Activated CD4-positive, alpha-beta memory T cell treated with anti-CD3 and anti-CD28 coated beads for 36 hours (primary cell): ENCODE measurements at places on chromosomes 1 and 21.
A peak's percentile ranks its signal among the peaks of the same experiment; 100 is the strongest.

- DNase-seq: no peak
These were observed 39.3 kb downstream of the PCNX2 start for GRCh38 chr1:233256191-233256590.

GRCh38 chr1:233843525-233844204, 60.8 kb upstream of the SLC35F3 start:
- no peak for DNase-seq

DNA sequence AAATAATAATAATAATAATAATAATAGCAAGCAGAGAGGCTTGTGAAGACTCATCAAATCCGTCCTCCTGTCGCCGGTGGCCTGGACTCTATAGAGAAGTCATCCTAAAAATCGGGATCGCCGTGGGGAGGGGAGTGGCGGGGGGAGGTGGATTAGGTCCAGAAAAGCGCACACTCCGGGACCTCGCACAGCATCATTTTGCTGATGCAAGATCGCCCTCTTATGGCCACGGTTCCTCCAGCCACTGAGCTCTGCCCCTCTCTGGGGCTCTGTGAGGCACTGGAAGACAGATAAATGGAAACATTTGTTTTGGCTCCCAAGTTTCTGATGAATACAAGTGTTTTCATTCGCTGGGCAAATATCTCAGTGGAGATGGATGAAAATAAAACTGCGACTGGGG, 612.0 kb downstream of the MATN1 start:
- DNase-seq: peak; percentile 43

GRCh38 chr1:167791281-167792187, 69.8 kb downstream of the MPZL1 start:
- DNase-seq: no peak

- no peak for DNase-seq
These were observed 423.2 kb upstream of the B3GALT2 start for GRCh38 chr1:193609592-193609991.

- DNase-seq: no peak
These were observed 5.3 kb downstream of the EDN2 start for GRCh38 chr1:41479000-41479807.

DNA sequence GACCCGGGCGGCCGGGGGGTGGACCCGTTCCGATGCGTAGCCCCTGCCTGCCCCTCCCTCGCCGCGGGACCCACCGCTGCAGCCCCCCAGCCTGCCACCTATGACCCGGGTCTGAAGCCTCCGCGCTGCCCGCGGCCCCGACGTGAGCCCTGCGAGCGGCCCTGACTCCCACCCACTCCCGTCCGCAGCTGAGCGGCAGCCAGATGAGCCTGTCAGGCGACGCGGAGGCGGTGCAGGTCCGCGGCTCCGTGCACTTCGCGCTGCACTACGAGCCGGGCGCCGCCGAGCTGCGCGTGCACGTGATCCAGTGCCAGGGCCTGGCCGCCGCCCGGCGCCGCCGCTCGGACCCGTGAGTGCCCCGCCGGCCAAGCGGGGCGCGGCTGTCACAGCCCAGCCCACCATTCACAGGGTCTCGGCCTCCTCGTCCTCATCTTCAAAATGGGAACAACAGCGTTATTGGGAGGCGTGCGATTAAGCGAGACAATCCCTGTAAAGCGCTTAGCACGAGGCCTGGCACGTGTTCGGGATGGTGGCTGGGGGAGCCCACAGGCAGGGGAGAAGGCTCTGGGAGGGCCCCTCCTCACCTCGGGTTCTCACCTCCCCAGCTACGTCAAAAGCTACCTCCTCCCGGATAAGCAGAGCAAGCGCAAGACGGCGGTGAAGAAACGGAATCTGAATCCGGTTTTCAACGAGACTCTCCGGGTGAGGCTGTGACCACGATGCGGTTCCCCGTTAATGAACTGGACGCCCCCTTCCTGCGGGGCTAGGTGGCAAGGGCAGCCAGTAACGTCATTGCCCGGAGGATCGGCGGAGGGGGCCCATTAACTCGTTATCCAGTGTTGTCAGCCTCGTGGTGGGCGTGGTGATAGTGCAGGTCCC, 8.2 kb downstream of the SYTL1 start:
- DNase-seq: peak; percentile 24

- DNase-seq: no peak
These were observed 4.9 kb downstream of the IL12RB2 start for GRCh38 chr1:67312615-67313014.

DNA sequence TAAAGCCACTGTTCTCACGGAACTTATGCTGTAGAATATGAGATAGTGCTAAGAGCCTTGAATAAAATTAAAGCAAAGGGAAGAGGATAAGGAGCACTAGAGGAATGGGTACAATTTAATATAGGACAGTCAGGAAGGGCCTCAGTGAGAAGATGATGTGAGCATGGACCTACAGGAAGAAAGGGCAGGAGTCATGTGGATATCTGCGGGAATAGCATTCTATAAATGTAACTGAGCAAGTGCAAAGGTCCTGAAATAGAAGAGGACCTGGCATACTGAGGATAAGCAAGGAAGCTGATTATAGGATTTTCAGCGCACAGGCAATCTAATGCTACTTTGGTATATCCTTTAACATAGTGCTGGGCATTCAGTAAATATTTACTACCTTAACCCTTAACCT, 12.6 kb upstream of the BCAS2 start:
- DNase-seq: no peak

GRCh38 chr1:115021145-115021544, 8.5 kb upstream of the TSHB start:
- no peak for DNase-seq

DNA sequence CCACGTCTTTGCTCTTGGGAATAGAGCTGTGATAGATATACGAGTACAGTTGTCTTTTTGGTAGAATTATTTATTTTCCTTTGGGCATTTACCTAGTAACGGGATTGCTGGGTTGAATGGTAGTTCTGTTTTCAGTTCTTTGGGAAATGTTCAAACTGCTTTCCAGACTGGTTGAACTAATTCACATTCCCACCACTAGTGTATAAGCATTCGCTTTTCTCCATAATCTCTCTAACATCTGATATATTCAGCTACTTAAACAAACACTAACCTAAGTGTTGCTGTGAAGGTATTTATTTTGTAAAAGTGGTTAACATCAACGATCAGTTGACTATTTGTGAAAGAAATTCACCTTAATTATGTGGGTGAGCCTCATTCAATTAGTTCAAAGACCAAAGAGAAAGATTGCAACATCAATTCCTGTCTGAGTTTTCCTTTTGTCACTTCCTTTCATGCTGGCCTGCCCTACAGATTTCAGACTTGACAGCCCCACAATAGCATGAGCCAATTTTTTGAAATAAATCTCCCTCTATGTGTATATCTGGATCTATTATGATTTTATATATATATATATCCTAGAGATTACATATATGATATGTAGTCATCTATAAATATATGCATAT, 26.7 kb upstream of the DUSP10 start:
- no peak for DNase-seq

DNA sequence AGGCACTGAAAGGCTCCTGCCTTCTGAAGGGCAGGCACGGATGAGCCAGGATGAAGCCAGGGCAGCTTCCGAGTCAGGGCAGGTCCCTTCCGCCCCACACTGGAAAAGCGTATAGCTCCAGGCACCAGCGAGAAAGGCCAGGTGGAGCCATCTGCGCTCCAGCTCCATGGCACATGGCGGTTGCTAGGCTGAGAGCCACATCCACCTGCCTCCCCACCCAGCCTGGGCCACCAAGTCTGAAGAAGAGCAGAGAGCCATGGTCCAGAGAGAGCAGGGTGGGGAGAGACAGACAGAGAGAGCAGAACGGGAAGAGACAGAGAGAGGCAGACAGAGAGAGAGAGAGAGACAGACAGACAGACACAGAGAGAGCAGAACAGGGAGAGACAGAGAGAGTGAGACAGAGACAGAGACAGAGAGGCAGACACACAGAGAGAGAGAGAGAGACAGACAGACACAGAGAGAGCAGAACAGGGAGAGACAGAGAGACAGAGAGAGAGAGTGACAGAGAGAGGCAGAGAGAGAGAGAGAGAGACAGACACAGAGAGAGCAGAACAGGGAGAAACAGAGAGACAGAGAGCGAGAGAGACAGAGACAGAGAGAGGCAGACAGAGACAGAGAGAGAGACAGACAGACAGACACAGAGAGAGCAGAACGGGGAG, 5.2 kb downstream of the FNDC10 start:
- DNase-seq: no peak

- no peak for DNase-seq
These were observed 57.2 kb downstream of the CAPN9 start for GRCh38 chr1:230804396-230804795.

DNA sequence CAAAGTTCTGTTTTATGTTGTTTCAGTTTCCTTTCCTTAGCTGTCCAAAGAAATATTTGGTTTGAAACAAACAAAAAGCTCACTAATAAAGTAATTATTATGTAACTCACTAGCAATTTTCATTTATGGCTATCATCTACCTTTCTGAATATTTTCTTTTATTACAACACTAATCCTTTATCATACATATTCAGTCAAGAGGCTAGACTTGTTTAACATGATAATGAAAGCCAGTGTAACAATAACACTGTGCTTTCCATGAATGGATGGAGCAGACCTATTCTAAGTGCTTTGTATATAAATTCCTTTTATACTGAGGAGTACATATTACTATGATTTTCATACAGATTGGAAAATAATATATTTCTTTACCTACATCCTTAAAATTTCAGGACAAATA, 972.8 kb upstream of the ADGRL4 start:
- no peak for DNase-seq

- DNase-seq: no peak
These were observed 169.7 kb upstream of the RAB4A start for GRCh38 chr1:229101011-229101871.

DNA sequence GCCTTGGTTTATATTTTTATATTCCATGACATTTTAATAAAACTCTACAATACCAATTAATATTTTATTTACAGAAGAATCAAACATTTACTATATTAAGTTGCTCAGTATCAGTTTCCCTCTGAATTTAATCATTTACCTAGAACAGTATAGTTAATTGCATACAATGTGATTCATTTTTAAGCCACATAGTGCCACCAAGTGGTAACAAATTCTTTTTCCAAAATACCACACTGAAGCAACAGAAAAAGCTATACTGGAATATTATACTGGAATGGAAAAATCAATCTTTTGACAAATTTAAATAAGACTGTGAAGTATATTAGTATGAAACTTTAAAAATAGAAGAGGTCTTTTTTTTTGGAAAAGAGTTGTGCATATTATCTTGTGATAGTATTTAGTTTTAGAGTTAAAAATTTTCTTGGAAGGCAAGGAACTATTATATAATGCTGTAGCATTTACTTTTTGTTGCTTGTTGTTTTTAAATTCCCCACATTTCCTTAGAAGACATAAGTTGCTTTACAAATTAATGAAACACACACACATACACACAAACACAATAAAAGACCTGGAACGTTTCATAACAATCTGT, 57.3 kb downstream of the ZNF644 start:
- DNase-seq: no peak

DNA sequence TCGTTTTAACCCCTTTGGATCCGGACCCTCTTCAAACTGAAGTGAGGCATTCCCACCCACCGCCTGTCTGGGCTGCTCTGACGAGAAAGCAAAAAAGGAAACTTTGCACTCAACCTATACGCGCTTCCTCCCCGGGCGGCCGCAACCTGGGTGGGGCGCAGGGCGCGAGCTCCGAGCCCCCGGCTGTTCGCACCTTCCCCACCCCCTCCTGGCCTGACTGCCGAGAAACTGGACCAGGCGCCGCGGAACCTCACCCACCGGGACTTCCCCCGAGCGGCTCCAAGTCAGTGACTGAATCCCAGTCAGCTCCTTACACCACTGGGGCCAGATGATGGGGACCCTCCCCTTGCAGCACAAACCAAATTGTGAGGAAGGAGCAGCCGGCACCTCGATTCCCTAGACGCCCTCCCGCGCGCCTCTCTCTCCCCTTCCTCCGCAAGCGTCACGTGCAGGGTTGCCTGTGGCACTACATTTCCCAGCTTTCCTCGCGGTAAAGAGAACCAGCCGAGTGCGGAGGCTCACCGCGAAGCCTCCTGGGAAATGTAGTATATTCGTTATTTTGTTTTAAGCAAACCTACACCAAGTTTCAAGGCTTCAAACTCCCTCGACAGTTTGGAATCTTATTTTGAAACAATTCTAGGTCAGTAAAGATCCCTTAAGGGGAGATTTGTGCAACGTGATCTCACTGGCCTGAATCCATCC, at the start of gene RAB29:
Gene RAB29 (minus strand): TSS at position 468 of the 702 bp plus-strand sequence. CDS start 526 bp downstream, outside the sequence.
- peak; percentile 91 for DNase-seq

DNA sequence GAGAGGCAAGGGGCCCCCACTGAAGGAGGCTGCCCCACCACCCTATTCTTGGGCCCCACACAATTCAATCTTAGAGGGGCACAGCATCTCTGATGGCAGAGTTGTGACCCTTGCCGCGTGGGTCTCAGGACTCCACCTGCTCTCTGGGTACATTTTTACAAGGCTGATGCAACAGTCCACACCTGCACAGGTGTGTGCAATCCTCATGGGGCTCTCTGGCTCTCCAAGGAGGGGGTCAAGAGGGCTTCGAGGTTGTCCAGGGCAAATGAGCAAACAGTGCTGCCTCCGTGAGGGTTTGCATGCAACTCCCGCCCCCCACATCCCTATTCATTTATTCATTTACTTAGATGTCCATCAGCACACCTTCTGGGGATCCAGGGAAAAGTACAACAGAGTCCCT, 81.6 kb upstream of the IFFO2 start:
- no peak for DNase-seq

- no peak for DNase-seq
These were observed 145.0 kb upstream of the DNAH14 start for GRCh38 chr1:224784265-224785039.

DNA sequence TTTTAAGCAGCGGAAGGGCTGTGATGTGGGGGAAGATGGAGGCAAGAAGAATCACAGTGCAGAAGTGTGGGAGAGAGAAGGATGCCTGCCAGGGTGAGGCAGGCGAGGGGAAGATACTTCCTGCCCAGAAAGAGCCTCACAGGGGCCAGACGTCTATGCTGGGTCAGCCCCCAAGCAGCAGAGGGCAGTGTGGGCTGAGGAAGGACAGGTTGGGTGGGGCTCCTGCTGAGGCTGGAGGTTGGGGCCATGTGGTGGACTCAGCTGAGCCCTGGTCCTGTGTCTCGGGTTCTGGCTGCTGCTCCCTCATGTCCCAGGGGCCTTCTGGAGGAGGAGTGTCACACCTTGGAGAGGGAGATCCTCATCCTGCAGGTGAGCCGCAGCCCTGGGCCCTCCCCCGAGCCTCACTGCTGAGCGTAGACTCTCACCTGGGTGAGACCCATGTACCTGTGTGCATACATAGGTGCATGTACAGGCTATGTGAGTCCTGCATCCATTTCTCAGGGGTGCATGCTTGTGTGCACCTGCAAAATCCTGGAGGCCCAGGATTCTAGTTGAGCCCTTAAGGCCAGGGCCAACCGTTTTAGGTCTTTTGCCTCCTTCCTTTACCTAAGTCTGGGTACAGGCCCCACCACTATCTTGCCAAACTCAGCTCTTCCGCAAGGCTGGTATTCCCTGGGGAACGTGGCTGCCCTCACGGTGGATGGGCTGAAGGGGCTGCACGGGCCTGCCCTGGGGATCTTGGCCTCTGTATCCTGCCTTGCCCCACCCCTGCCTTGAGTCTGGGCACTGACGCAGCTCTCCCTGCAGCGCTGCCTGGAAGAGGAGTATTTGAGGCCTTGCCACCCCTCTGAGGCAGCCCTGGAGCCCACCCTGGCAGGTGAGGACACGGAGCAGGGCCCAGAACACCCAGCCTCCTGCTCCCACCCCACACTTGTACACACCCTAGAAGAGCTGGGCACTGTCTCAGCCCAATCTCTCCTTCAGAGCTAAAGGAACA, 3.7 kb downstream of the CCDC24 start:
- peak; percentile 31 for DNase-seq
